Stimulated activated CD4-positive, alpha-beta T cell treated with anti-CD3 and anti-CD28 coated beads, Interleukin-12 subunit alpha, Interleukin-12 subunit beta, amount 100 ng/mL, for 4 hours (primary cell): ENCODE measurements at places on chromosomes 1 and 21.

DNA sequence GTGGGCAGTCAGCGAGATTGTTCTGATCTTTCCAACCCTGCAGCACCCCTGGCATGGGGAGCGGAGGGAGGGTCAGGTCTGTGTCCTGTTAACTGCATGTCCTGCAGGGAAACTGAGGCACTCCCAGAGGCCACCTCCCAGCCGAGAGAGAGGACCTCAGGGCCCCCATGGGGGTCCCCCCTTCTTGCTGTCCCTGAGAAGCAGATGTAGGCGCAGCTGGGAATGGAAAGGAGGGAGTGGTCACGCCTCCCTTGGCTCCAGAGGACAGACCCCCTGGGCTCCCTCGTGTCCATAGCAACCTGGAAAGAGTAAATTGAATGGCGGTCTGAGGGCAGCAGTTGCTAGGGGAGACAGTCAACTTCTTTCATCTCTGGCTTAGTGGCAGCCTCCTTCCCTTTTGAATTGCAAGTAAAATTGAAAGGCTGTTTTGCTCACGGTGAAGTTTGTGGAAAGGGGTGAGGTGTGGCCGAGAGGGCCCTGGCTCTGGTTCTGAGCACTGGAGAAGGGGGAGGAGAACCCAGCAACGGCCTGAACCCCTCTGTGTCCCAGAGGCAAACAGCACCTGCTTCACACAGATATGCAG, 4.9 kb downstream of the CROCC start:
- no peak for DNase-seq

- DNase-seq: no peak
Measured at GRCh38 chr21:32728456-32728839, 635 bp upstream of the SYNJ1 start.

DNA sequence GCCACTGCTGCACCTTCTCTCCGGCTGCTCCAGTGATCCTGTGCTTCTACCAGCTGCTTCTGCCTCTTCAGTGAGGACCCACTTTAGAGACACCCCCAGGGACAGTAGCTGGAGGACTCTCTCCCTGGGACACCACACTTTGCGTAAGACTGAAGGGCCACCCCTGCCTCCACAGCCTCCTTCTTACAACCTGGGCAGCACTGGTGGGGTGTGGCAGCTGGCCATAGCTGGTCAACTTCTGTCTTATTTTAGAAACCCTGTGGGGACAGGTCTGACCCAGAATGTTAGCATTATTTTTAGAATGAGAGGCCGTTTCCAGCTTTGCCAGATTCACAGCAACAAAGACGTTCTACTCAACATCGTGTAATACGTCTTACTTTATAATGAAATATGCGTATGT, 1.1 kb upstream of the KRTAP10-9 start:
- DNase-seq: no peak

DNA sequence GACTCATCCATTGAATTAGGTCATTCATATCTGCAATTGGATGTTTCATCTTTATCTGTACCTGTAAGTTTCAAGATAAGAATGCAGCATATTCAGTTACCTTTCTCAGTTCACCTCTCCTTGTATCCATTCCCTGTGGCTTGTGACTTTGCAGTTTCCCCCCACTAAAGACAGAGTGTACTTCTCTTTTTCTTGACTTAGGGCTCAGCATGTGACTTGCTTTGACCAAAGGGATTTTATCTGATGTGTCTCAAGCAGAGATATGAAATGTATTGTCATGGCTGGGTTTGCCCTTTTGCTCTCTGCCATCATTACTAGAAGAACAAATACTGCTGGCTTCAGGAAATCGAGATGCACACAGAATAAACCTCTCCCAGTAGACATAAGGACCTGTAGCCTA, 754.8 kb downstream of the ADGRL2 start:
- DNase-seq: no peak

- DNase-seq: no peak
Measured at GRCh38 chr1:27590917-27591508, 12.9 kb downstream of the AHDC1 start.

GRCh38 chr21:31252611-31253010, 91.5 kb downstream of the TIAM1 start:
- DNase-seq: no peak

DNA sequence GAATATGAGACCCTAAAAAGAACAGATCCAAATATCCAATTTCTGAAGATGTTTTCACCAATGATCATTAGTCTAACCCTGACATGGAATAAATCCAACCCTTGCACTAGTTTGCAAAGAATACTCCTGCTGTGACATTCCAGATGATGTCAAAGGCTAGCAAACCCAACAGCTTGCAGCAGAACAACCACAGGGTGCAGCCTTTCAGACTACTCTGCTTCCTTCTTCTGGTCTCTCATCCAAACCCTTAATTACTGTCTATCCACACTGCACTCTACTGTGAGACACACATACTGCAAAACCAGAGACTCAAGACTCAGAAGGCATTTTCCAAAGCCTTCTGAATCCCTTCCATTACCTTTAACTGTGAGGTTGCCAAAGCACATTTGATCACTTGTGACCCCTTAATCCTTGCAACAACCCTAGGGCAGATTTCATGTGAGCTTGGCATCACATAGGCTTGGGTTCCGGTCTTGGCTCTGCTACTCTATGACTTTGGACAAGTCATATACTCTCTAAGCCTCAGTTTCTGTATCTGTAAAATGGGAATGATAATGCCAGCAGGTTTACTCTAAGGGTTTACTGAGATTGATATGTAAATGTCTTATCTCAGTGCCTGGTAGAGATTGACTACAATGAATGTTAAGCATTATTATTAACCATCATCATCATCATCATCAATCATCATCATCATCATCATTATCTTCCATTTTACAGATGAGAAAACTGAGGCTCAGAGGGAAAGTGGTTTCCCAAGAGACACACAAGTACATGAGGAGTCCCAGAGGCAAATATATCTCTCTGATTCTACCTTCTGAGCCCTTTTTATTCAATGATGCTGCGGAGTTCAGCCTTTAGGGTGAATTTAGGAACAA, 94.5 kb downstream of the SYF2 start:
- no peak for DNase-seq

GRCh38 chr1:43062527-43063095, 103.9 kb upstream of the SLC2A1 start:
- DNase-seq: no peak

- peak; percentile 6 for DNase-seq
Measured at GRCh38 chr1:32539584-32540571, 651 bp downstream of the ZBTB8A start.

- DNase-seq: peak; percentile 32
Measured at GRCh38 chr1:234605983-234606783, 3.8 kb downstream of the IRF2BP2 start.

- DNase-seq: no peak
Measured at GRCh38 chr21:43786300-43786806, 3.0 kb upstream of the RRP1 start.

DNA sequence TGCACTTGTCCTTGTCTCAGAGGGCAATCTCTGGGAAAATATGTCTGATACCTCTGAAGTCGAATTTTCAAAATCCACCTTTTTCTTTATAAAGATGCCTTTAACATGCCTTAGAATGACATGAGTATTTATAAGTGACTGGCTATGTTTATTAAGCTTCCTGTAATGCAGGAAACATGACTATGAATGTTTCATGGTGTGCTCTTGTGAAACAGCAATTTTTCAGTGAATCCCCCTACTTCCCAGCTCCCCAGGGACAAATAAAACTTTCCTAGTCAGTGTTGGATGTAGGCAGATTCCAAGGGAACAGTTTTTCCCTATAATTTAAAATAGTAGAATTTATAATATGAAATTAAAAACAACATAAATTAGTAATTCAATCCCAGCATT, 437.0 kb downstream of the LMO4 start:
- no peak for DNase-seq

DNA sequence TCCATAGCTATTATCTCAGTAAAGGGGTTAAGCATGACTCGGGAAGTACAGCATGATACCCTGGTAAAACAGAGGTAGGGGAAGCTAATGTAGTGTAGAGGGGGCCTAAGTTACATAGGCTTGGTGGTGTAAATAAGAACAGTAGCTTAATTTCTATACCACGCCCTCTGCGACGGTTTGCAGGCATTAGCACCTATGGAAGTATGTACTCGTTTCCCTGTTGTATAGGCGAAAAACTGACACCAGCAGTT, 470 bp upstream of the NAXE start:
- no peak for DNase-seq

GRCh38 chr1:89125240-89125912, 538 bp downstream of the GBP2 start:
- DNase-seq: no peak

- no peak for DNase-seq
Measured at GRCh38 chr1:31784356-31785019, 20.3 kb upstream of the ADGRB2 start.

DNA sequence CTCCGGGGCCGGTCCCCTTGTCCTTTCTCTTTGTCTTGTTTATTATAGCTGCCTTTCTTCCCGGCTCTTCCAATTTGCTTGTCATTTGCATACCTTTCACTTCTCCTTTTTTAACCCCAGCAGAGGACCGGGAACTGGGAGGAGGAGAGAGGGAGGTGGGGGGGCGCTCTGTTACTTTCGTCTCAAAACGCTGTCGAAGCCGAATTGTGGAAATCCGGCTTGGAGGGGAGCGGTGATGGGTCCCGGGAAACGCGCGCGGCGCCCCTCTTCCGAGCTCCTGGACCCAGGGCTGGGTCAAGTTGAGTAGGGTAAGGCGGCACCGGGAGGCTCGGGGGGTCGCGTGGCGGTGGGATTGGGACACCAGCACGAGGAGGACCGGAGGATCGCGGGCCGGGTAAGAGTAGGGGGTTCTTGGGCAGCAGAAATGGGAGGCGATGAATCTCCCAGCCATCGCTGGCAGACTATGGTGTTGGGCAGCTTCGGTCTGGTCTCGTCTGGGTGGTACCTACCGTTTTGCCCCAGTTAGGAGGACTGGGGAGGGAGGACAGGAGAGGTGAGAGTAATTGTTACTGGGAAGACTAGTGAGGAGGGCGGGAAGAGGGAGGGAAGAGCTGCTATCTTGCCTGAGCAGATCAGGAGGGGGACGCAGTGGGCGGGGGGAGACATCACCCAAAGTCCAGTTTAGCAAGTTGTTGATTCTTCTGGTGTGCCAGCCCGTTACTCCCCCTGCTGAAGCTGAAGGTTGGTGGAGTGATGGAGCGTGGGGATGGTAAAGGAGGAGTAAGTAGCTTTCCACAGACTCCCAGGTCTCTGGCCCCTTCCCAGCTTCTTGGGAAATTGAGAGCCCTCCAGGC, 1.5 kb downstream of the PROX1 start:
- no peak for DNase-seq

DNA sequence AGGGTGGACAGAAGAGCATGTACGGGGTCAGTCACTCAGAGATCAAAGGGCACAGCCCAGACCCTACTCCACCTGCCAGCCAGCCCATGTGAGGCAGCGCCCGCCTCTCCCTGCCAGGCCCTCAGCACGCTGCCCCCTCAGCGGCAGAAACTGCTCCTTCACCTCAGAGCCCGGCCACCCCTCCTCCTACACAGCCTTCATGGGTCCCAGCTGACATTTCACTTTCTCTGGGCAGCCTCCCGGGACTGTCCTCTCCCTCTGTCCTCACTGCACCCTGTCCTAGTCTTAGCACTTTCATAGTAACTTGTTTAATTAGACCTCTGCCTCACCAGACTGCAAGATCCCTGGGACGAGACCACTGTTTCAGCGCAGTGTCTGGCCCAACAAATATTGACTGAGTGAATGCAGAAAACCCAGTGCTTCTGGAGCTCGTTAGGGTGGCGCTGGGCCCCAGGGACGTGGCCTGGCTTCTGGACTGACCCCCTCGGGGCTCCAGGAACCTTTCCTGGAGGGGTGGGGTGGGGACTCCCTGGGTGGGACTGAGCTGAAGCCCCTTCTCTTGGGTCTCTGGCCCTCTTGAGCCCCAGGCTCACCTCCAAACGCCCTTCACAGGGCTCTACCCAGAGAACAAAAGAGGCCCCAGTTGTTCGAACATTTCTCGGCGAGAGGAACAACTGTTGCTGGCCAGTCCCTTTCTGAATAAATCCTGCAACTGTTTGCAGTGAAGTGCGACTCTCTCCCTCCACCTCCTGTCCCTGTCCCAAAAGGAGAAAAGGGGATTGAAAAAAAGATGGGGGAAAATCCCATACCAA, 114.9 kb downstream of the CASZ1 start:
- no peak for DNase-seq

GRCh38 chr1:160486453-160486852, 36.6 kb downstream of the SLAMF6 start:
- DNase-seq: no peak

GRCh38 chr1:198700396-198700795, 61.6 kb downstream of the PTPRC start:
- DNase-seq: no peak

DNA sequence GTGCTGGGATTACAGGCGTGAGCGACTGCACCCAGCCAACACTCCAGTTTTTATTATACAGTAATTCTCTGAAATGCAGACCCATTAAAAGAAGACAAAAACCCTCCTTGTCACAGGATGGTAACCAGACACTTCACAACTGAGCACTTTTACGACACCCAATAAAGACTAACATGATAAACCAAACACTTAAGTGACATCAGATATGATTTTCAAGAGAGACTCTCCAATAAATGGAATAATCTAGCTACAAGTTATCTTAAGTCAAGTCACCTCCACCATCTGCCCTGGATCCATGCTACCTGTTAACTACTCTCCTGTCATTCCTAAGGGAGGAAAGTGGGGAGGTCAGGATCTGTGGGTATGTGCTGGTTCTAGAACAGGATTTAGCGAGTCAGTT, 5.6 kb downstream of the GNG12 start:
- DNase-seq: no peak

DNA sequence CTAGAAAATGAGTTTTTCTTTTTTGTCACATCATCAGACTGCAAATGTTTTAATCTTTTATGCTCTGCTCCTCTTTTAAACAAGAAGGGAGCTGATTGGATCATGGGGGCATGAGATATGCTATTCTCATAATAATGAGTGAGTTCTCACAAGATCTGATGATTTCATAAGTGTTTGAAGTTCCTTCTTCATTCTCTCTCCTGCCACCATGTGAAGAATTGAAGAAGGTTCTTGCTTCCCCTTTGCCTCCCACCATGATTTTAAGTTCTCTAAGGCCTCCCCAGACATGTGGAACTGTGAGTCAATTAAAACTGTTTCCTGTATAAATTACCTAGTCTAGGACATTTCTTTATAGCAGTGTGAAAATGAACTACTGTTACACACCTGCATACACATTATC, 218.2 kb downstream of the NRIP1 start:
- DNase-seq: no peak

DNA sequence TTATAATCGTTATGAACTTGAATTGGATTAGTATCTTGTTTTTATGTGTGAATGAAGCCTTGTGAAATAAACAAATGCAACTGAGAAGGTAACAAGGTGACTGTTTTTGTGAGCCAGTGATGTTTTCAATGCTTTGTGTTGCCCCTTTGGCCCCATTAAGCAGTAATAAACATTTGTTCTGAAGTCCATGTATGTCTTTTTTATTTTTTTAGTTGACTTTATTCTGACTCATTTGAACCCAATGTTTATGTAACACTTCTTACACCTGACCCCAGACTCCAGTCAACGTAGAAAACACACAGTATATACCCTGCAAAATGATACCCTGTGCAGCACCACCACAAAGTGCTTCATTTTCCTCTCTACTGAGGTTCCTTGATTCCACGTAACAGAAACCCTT, 4.6 kb upstream of the CACYBP start:
- no peak for DNase-seq
